ENCODE measurements at places on chromosomes 7 and 10.

- DNase-seq = no peak
Observed at GRCh38 chr10:58851606-58852005, 324.8 kb upstream of the PHYHIPL start.

DNA sequence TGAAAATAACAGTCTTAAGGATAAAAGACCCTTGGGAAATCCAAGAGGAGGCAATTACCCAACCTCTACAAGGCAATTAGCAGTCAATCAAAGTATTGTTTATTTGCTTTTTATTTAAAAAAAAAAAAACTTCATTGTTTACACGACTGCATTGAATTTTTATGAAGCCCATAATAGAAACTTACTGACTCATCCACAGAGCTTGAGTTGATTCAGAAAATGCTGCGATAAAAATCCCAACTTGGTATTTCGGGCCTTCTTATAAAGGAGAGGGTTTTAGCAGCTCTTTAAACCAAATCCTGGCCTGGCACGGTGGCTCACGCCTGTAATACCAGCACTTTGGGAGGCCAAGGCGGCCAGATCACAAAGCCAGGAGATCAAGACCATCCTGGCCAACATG is 69.2 kb upstream of the PALS2 start:
- no peak for DNase-seq

GRCh38 chr10:7470371-7470770 is 59.5 kb upstream of the SFMBT2 start:
- no peak for DNase-seq

GRCh38 chr7:135795846-135796570 is 47.4 kb upstream of the FAM180A start:
- no peak for DNase-seq

DNA sequence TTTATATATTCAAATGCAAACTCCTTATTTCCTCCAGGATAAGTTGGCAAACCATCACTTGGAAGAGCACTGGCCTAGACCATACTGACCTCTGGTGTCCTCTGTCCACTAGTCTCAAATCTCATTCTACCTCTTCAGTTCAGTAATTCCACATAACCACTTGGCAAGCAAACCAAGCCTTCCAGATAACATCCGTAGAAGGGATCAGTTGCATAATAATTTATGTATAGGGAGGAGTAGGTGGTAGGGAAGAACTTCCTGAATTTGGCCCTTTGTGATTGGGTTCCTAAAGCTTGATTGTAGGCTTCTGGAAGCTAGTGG is 55.0 kb downstream of the WAC start:
- no peak for DNase-seq

DNA sequence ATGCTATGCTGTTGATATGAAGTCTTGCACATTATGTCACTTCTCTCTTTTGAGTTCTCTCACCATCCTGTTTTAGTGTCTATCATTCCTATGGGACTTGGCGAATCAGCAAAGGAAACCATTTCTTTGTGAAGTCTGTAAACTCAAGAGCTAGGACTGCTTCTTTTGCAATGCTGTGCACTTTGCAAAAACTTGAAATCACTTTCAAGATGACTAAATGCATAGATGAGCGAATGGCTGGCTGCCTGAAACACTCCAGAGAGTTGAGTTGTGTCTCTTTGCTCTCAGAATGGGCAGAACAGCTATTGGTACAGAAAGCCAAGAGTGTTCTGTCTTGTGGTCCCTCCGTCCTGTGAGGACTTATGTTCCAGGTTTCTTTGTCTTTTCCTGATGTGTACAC is 18.3 kb upstream of the ELMO1 start:
- DNase-seq = no peak

DNA sequence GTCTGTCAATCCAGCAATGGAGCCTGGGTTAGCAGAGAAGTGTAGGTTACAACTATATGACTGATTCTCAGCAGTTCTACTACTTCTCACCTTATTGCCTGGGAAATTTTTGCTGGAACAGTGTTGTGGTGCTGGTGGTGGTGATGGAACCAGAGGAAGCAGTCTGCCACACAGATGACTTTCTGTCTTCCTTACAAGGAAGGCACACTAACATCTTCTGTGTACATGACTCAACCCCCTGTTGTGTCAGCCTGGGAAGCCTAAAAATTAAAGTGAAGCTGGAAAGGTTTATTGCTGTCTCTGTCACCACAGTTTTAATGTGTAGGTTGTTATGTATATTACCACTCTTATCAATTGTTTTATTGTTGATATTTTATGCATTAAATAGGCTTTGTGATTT is 40.3 kb downstream of the ANKRD7 start:
- DNase-seq = no peak

DNA sequence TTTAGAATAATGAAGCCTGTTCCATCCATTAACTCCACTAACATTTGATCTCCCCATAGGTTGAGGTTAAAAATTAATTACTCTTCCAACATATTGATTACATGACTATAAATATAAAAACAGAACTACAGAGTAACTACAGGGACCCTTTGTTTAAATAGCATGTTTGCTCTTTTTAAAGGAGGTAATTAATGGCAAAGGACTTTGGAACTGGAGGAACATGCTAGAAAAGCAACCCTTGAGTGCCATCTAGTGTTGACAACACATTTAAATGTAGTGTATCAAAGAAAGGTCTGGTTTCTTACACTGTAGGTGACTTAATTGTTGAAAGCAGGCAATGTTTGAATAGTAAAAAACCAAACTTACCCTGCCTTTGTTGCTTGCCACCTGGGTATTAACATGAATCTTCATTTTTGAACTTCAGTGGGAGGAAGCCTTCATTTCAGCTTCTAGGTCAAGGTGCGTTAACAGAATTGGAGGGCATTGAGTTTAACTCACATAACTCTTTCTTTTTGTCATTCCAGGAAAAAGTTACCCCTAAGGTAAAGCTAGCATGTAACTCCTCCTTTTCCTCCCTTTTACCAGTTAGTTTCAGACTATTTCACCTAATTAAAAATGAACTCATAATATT is 52.6 kb upstream of the CAPZA2 start:
- peak; percentile 92 for DNase-seq

- DNase-seq = no peak
Observed at GRCh38 chr7:128262273-128263028, 21.4 kb downstream of the LEP start.

DNA sequence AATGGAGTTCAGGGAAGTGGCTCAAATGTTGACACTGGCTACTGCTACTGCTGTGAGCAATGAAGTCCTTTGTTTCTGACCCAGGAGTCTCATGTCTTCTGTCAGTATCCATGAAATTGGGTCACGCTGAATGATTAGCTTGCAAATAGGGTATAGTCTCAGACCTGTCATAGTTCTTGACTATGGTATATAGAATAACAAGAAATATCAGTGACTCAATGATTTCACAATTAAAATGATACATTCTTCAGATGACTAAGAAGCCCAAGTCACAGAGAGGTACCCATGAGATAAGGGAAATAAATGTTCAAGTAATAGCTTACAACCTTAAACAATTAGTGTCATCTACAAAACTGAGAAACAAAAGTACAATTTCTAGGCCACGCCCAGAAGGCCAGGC is 89.3 kb downstream of the LYZL2 start:
- no peak for DNase-seq

- no peak for DNase-seq
Observed at GRCh38 chr10:28558923-28559508, 26.1 kb downstream of the WAC start.

DNA sequence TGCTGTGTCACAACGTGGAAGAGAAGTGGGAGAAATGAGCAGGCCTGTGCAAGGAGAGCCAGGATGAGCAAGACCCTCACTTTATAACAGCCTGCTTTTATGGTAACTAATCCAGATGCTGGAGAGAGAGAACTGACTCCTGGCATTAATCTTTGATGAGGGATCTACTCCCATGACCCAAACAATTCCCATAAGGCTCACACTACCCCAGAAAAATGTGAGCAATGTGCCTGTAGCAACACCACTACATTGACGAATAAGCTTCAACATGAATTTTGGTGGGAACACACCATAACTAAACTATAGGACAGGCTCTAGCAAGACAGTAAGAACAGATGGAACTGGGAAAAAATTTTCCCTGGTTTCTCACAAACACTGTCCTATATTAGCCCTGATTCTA is 173.6 kb upstream of the PRSS58 start:
- DNase-seq = no peak

DNA sequence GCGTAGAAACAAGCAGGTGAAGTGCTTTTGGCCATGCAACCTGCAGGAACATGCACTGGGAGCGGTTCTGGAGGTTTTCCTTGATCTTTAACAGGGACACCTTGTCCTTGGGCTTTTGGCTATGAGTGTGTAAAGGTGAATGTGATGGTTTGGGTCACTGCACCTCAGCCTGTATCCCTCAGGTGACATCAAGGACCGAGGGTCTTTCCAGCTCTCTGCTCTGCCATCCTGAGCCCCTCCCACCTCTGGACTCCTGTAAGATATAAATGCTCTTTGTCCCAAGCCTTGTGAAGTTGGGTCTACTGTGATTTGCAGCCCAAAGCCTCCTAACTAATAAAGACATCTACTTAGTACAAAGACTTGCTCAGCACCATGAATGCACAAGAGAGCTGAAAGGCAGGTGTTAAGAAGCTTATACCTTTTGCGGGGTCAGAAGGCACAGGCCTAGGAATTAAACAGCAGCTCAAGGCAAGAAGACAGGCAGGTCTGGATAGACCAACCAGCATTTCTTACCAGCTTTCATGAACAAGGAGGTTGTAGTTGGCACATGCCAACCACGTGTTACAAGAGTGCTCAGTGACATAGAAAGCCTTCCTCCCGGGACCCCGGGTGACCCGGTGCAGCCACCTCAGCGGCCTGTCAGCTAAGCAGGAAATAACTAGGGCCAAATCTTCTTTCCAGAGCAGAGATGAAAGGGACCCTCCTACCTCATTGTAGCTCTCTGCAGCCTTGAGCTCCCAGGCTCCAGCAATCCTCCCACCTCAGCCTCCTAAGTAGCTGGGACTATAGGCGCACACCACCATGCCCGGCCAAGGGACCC is 89.9 kb downstream of the CARD11 start:
- DNase-seq = no peak
